ENCODE measurements at places on chromosomes 3 and 15.

- DNase-seq, result no peak
Observed at GRCh38 chr15:30033763-30034162, 49.0 kb upstream of the GOLGA8J start.

DNA sequence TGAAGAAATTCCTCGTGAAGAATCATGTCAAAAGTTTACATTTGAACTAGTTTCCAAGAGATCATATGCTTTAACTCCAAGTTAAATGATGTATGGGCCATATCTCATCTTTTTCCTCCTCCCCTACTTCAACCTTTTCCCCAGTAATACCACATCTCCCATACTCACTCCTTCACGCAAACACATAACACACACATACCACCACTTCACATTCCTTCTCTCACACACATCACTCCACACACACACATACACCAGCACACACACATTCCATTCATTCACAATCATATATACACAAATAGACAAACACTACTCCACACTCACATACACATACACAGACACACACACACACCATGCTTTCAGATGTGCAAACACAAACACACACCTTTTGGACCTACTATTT, 769.0 kb upstream of the NR2F2 start:
- no peak for DNase-seq

GRCh38 chr15:29939404-29939803, 117.1 kb upstream of the TJP1 start:
- no peak for DNase-seq

DNA sequence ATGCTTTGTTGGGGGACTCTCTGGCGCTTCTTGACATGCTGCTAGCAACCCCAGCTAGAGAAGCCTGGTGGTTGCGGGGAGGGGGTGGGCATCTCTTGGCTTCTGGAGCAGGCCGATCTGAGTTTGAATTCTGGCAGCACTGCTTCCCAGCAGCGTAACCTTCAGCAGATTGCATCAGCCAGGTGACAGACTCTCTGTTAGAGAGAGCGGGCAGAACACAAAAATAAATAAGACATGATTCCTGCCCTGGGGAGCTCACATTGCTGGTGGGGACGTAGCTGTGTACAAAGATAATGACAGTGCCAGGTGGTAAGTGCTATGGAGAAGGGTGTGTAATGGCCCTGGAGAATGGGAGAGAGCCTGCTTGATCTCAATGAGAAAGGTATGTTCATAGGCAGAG, 87.4 kb downstream of the THSD4 start:
- DNase-seq, result no peak

- no peak for DNase-seq
Observed at GRCh38 chr3:27827041-27827440, 104.9 kb upstream of the EOMES start.

DNA sequence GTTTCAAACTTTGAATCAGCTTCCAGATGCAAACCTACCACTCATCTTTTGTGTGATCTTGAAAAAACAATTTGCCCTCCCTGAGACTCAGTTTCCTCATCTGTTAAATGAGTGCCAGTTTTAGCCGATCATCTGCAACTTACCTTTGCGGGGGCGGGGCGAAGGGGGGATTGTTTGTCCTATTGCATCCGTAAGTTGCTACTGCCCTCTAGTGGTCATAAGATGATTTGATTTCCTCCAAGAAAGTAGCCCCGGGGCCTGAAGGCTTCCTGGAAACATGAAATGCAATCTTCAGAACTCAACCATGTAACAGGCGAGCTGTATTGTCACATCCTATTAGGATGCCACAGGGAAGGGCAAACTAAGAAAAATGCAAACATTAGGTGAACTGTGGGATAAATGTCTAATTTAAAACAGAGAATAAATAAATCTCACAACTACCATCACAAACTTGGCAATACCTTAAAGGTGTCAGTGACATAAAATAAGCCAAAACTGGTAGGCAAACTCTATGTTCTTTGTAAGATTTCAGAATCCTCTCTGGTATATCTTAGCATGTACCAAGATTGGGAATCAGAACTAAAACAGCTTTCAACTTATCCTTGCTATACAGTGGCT, 63.5 kb upstream of the CLDN18 start:
- DNase-seq, result peak; percentile 14

- DNase-seq, result no peak
Observed at GRCh38 chr15:58805095-58805494, 34.0 kb downstream of the MINDY2 start.

GRCh38 chr3:164550857-164551256, 527.4 kb downstream of the SI start:
- DNase-seq, result no peak

DNA sequence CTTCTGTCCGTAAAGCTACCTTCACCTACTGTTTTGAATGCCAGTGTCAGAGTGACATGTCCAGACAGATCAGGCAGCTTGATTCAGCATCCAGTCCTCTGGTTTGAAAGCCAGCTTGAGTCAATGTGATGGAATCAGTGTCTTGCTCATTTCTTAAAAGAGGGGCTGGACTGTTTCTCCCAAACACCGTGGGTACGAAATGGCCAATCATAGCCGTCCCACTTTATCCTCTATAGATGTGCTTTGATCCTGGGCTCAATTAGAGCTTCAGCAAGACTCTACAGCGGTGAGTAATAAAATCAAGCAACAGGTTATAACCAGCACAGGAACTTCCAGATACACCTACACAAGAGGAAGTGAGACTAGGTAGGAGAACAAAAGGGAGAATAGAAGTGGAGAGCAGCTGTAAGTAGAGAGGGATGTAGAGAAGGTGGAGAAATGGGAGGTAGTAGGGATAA, 17.0 kb upstream of the OR5K1 start:
- DNase-seq, result no peak

- no peak for DNase-seq
Observed at GRCh38 chr3:56055546-56055945, 412.7 kb downstream of the ERC2 start.

- DNase-seq, result no peak
Observed at GRCh38 chr3:31444220-31445142, 88.2 kb upstream of the STT3B start.

GRCh38 chr3:116280130-116280740, 165.1 kb downstream of the LSAMP start:
- DNase-seq, result no peak

- no peak for DNase-seq
Observed at GRCh38 chr3:160257606-160258005, 32.4 kb downstream of the C3orf80 start.

DNA sequence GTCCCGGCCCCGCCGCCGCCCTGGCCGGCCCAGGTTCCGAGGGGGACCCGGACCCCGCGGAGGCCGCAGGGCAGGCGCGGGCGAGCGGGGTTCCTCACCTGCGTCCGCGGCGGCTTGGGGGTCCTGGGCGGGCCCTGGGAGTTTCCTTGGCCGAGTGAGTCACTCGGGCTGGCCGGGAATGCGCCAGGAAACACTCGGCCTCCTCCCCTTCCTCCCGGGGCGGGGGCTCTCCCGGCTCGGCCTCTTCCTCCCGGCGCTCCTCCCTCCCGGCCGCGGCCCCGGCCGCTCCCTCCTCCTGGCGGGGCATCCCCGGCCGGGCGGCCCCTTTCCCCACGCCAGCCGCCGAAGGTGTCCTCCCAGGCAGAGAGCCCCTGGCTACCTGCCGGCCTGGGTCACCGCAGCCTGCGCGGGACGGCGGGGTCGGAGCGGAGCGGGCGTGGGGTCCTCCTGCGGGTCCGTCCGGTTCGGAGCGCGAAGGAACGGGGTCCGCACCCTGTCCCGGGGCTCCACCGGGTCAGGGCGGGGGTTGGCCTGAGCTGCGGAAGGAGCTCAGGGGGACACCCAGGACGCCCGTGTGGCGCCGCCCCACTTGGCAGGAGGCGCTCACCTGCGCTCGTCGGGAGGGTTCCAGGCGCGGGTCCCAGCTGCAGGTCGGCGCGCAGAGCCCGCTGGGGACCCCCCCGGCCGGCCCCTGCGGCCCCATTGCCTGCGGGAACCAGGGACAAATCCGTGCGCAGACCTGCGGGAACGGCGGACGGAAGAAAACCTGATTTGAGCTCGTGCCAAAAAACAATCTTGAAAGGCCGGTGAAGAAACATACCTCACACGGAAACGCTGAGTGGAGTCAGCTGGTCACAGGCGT, at the start of gene CYFIP1:
Gene CYFIP1 (minus strand): TSS at position 180 of the 862 bp plus-strand sequence. CDS start 33,083 bp downstream, outside the sequence.
- DNase-seq, result no peak

- no peak for DNase-seq
Observed at GRCh38 chr15:71752128-71752527, 58.2 kb upstream of the NR2E3 start.

DNA sequence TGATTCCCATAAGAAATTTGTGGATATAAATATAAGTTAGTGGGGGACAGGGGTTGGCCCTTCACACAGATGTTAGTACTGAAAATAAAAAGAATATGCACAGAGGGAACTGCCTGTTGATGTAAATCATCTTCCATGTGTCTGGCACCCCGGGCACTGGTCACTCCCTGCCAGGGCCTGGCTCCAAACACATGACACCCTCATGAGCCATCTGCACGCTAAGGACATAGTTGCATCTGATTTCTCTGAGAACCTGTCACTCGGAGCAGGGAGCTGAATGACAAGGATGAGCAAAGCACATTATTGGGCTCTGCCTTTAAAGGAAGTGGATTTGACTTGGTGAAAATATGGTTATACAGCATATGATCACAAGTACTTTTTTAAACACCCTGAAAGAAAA, 66.2 kb upstream of the TSC22D2 start:
- DNase-seq, result no peak

- no peak for DNase-seq
Observed at GRCh38 chr3:48979451-48979850, 10.6 kb upstream of the P4HTM start.

GRCh38 chr3:175192536-175192935, 333.4 kb downstream of the NAALADL2 start:
- DNase-seq, result no peak

DNA sequence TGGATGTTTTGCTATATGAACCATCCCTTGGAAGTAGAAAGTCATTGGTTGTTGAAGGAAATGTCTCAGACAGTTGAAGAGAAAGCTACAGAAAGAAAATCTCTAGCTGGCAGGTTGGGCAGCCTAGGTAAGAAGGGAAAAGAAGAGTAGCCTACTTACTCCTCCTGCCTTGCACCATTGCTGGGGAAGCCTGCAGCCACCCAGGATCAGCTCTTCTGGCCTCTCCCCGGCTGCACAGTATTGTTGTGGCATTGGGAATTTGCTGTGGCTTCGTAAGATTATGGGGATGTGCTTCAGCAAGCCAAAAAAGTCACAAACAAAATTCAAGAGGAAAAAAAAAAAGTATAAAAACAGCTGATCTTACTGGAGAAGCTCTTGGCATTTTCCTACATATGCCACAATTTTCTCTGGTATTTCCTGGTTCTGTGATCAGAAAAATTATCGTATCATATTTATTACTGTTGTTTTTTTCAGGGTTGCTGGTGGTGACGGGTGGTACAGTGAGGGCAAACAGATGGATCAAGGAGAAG, 154.2 kb downstream of the TIGIT start:
- no peak for DNase-seq

DNA sequence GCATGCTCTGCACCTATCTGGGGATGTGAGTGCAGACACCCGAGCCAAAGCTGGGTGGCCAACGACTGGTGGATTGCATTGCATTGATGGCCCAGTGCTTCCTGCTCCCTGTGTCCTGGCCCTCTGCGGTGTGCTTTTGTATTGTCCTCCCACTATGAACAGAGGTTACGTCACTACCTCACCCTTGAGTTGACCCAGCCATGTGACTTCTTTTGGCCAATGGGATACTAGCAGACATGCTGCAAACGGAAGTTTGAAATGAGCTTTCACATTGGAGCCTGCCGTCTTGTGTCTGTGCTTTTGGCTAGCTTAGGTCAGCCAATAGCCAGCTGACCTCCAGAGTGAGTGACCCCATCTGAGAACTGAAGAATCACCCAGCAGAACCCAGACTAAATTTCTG, 15.3 kb upstream of the TBC1D21 start:
- DNase-seq, result no peak

DNA sequence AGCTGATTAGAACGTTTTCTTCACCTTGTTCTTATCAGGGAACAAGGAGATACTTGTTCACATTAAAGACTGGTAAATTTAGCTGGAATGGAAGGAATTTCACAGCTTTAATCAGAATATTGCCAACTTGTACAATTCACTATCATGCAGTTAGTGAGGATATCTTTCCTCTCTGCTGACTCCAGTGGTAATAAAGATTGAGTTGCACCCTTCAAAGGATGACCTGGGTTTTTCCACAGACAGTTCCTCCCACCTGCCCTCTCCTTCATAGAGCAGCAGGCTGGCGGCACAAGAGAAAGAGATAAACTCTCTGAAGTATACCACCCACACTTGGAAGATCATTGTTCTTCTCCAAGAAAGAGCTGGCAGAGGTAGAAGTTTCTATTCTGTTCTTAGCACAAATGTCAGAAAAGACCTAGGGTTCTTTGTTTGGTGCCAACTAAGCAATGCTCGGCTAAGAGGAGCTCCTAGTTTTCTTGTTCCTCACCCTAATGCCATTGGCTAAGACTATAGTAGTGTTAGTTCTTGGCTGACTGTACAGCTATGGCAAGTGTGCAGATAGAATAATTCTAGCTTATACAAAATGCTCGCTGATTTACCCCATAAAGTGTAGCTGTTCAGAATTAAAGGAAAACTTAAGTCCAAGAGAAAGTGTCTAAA, 169.1 kb downstream of the CLSTN2 start:
- no peak for DNase-seq
